GM04503 (cell line): ENCODE measurements at places on chromosomes 4 and X.

DNA sequence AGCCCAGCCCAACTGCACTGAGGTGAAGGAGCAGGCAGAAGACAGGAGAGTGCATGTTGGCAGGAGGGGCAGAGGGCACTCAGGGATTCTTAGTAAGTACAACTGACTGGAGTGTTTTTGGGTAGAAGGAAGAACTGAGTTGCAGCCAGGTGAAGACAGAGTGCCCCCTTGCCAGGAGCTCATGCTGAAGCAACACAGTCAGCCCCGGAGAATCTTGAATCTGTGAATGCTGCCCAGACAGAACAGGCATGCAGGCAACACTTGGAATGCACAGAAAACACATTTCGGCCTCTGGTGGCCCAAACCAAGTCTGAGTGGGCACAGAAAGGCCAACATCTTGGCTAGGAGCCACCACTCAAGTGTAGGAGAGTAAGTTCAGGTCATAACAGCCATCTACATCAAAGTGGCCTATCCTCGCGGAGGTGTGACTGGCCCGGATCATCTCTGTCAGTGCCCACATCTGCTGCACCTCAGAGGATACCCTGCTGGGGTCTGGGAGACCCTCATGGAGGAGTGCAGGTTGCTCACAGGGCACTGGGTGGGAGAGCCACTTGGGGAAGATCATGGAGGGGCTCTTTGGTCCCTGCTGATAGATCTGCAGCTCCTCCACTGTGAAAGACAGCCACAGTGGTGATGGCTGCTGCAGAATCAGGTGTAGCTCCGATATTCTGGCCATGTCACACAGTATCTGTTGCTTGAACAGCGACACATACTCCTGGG is 40.4 kb downstream of the USP11 start:
- DNase-seq, result no peak

DNA sequence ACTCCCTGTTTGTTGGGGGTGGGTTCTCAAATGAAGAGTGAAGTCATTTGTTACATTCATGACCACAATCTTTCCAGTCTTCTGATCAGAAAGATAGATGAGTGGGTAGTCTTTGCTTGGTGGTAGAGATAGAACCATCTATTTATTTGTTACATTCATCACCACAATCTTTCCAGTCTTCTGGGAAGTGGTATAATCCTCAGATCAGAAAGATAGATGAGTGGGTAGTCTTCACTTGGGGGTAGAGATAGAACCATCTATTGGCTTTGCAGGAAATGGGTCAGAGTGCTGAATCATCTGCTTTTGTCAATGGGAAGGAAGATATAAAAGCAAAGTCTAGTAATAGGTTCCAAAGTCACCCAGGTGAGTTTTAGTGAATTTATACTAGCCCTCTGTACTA is 64.2 kb upstream of the EPGN start:
- DNase-seq, result no peak

DNA sequence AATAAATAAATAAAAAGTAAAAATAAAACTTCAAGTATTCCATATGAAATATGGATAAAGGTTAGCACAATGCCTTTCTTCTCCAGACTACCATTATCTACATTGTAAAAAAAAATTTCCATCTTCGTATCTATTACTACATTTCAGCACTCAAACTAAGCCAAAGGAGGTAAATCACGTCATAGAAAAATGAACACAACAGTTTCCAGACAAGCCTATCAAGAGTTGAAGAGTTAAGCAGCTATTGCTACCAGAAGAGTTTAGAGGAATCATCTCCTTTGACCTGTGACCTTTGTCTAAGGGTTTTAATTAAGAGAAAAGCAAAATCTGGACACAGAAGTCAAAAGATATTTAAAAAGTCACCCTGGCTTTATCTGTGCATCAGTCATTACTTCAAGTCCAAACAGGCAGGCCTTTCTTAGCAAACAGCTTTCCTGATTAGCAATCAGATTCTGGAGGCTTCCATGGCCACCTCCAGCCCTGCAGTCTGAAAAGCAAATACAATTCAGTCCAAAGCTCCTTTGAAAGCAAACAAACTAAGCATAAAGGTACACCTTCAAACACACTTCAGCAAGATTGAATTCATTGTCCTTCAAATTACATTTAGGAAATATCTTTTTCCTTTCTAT is 82.2 kb downstream of the APBB2 start:
- no peak for DNase-seq

DNA sequence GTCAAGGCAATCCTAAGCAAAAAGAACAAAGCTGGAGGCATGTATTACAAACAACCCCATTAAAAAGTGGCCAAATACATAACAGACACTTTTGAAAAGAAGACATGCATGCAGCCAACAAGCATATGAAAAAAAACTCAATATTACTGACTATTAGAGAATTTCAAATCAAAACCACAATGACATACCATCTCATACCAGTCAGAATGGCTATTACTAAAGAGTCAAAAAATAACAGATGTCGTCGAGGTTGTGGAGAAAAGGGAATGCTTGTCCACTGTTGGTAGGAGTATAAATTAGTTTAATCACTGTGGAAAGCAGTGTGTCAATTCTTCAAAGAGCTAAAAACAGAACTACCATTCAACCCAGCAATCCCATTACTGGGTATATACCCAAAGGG is 604.6 kb upstream of the GRIA3 start:
- peak; percentile 53 for DNase-seq

GRCh38 chrX:38770152-38770551 is 31.1 kb upstream of the MID1IP1 start:
- DNase-seq, result no peak

DNA sequence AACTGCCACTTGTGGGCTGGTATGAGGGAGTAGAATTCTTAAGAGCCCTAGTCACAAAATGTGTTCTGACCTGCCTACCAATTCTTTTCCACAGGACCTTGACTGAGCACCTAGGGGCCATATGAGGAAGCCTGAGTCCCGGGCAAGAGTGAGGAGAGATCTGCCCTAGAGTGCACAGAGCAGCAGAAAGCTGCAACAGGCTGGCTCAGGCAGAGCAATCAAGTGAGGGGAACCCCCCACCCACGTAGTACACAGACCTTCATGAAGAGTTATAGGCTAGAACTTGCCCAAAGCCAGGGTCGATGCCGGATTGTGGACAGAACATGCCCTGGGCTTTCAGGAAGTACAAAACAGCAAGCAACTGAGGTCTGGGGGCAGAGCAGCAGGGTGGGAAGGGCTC is 117.0 kb downstream of the SPOCK3 start:
- DNase-seq, result no peak

DNA sequence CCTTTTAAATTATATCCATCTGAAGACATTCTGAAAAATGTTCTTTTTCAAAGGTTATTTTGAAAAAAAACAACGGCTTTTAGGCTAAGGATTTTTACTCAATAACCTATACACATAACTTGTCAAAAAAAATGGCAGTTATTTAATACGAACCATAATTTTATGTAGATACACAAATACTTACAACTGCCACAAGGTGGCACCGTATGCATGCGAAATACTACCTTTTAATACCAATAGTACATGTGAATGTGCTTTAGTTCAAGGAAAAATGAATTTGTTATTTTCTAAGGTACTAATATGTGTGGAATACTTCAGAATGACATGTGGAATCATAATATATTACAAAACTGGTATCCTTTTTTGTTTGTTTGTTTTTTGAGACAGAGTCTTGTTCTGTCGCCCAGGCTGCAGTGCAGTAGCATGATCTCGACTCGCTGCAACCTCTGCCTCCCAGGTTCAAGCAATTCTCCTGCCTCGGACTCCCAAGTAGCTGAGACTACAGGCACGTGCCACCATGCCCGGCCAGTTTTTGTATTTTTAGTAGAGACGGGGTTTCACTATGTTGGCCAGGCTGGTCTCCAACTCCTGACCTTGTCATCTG is 4.6 kb upstream of the MAD2L1 start:
- no peak for DNase-seq

DNA sequence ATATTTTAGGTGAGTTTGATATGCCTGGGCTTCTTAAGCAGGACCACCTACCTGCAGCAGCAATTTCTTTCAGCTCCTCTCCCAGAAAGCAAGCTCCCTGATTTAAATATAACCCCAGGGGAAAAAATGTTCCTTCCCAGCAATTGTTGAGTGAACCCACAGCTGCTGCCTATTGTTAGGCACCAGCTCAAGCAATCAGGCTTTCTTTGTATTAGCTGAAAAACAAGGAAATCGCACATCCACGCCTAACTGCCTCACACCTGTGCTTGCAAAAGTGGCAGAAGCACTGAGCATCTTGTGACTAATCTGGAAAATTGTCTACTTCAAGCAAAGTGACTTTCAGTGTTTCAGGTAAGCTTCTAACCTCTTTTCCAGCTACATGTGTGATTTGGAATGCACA is 432.2 kb downstream of the SMARCA1 start:
- no peak for DNase-seq

- DNase-seq, result no peak
Measured at GRCh38 chrX:37690119-37690518, 4.5 kb downstream of the XK start.

DNA sequence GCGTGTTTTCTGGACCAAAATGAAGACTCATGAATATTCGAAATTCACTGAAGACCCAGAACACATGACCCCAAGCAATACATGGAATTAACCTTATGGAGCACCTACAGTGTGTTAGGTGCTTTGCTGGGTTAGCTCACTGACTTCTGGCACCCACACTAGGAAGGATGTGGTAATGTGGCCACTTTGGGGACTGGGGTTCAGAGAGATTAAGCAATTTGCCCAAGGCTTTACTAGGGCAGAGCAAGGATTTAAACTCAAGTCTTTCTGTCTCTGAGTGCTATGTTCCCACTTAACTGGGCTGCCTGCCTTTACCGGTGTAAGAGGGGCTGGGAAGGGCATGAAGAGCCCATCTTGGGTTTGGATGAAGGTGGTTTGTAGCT is 162.0 kb upstream of the ATP6AP2 start:
- DNase-seq, result no peak

DNA sequence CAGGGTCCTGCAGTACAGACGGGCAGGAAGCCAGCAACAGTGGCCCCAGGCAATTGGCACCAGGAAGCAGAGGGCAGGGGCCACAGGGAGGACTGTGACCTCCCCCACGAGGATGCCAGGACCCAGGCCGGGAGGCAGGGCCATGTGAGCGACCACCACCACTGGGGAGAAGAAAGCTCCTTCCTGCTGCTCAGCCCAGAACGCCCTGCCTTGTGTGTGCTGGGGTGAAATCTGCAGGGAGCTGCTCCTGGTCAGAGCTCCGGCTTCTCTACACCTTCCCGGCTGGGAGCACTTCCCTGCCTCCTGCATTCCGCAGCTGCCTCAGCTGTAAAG is 100.4 kb downstream of the HMX1 start:
- DNase-seq, result no peak

- no peak for DNase-seq
Measured at GRCh38 chrX:68994135-68994890, 165.5 kb downstream of the EFNB1 start.

DNA sequence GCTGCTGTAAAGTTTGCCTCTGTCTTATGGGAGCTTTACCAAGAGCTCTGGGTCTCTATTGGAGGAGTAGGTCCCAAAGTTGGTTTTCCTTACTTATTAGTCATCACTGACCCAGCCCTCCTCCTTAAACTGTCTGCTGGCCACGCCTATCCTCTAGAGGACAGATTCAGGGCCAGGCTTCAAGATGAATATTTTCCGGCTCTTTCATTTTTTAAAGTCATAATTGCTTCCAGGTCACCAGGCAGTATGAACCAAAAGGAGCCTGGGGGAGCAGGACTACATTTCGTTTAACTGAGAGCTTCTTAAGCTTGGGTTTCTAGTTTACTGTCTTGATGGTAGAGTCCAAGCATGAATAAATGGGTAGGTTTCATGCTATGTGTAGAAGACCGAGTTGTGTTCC is 13.7 kb downstream of the BCORL1 start:
- peak; percentile 47 for DNase-seq

- no peak for DNase-seq
Measured at GRCh38 chr4:62028745-62029144, 828.6 kb downstream of the ADGRL3 start.

DNA sequence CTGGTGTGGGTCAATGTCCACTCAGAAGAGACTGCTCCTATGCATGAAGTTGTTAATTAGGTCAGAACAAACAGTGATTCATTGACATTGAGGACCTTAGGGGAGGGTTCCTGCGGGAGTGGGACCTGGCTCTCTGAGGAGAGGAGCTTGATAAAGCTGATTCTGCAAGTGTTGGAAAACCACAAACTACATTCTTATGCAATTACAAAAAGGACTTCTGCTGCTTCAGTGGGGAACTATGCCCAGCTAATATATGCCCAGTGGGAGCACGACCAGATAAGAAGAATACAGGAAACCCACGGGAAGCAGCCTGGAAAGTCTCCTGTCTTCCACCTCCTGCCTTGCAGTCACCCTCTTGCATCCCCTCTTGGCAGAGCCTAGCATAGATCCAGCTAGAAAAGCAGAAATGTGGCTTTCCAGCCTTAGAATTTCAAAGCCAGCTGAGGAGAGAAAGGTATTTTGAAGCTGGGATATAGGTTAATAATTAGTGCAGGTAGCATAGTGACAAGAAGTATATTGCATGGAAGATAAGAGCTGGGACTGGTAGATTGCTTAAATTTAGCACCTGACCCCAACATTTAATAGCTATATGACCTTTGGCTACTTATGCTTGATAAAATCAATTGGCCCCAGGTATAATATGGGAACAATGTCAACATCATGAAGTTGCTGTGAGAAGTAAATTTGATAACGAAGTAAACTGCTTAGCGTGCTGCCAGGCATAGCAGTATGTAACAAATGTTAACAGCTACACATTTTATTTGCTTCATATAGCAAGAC is 34.9 kb upstream of the UGT8 start:
- no peak for DNase-seq

- DNase-seq, result no peak
Measured at GRCh38 chrX:147811803-147812202, 99.9 kb upstream of the FMR1 start.

DNA sequence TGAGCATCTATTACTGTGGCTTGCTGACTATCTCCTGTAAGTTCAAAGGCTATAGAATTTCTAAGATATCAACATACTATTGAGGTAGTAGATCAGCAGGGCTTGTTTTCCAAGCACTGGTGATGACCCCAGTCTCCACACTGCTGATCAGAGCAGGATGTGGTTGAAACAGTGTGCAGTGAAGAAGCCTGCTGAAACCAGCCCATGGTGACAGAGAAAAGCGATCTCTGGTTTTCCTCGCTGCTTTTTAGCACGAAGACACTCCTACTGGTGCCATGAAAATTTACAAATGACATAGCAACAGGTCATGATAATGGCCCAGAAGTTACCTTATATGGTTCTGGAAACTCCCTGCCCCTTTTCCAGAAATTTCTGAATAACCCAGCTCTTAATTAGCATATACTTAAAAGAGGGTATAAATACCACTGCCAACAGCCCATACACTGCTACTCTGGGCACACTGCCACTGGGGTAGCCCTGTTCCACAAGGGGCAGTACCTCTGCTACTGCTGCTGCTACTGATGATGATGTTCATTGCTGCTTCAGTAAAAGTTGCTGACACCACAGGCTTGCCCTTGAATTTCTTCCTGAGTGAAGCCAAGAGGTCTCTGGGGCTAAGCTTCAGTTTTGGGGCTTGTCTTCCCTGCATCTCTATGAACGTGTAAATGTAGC is 1689.5 kb upstream of the PCDH10 start:
- DNase-seq, result no peak
